ENCODE measurements at places on chromosomes 7 and 10. TPM values are rescaled to one million over a fixed set of nuclear protein-coding genes. Genes with fewer than 3 reads are reported as not detected.

GRCh38 chr7:99139036-99139435 lies 4.9 kb downstream of the SMURF1 start:
- H3K36me3 ChIP-seq, result no peaks in the 10 kb centered on the region
- H3K4me3 ChIP-seq, result no peak overlapping the region
- peaks cover 77% of the 10 kb centered on the region for H3K4me1 ChIP-seq

DNA sequence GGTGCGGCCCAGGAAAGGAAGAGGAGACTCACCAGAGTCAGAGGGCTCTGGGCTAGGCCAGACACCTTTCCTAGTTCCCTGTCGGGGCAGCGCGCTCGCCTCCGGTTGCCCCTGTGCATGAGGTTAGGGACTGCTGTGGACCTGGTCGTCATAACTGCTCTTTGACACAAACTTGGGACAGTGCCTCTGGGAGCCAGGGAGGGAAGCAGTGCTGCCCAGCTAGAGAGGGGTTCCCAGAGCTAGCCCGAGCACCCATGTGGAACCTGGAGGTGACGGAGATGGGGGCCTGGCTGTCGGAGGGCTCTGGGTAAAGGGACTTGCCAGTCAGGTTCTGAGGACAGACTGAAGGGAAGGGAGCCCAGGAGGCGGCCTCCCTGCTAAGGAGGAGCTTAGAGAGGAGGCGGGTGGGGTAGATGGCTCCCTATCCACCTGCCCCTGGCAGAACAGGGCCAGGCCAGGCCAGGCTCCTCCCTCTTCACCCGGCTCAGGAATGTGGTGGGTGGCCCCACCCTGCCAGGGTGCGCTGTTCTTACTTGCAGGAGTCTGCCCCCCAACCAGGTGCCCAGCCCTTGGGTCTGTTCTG lies 29.7 kb downstream of the AGAP3 start:
- peaks cover 40% of the 10 kb centered on the region for H3K4me1 ChIP-seq
- H3K36me3 ChIP-seq, result peaks cover 29% of the 10 kb centered on the region

DNA sequence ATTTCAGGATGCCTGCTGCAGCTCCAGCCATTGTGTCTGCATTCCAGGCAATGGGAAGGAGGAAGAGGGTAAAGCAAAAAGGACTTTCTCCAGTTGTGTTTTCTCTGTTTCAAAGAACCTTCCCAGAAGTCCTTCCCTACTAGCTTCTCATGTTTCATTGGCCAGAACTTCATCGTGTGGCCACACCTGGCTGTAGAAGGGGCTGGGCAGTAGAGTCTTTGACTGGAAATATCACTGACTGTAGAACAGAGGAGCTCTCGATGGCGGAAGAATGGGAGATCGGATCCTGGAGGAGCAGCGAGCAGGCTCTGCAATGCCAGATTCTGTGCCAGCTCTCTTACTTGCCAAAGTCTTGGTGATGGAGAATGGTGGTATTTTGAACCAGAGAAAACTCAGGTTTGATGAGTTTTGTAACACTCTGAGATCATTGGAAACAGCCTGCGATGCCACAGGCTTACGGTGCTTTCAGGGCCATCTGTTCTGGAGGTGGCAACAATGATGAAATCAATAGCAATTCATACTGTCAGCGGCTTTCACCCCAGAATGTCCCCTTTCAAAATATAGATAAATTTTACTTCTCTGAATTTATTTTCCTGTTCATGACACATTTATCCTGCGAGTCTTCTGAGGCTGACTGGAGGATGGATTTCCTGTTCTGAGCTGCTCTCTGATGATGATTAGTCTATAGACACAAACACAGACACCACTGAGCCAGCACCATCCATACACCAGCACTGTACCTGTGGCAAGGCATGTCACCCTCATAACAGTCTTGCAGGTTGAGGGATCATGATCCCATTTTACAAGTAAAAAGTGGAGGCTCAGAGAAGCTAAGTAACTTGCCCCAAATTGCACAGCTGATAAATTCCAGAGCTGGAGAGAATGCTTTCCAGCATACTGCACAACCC lies 204.2 kb downstream of the EMX2 start:
- H3K4me1 ChIP-seq, result no peaks in the 10 kb centered on the region
- no peaks in the 10 kb centered on the region for H3K36me3 ChIP-seq
- H3K27ac ChIP-seq, result no peak overlapping the region
- no peak overlapping the region for H3K4me3 ChIP-seq

DNA sequence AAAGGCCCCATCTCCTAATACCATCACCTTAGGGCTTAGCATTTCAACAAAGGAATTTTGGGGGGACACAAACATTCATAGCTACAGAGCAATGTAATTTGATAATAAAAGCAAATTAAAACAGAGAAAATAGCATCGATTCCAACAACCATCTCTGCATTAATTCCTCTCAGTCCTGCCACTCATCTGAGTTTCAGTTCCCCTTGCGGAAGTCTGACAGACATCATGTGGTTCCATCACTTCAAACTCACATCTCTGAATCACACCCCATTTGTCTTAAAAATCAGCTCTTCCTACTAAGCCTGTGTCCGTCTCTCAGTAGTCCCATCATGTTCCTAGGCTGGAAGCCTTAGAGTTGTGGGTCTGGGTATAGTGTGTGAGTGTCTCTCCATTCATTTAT lies 3.6 kb downstream of the ADCK2 start:
- no peak overlapping the region for H3K4me3 ChIP-seq
- no peaks in the 10 kb centered on the region for H3K36me3 ChIP-seq
- H3K27me3 ChIP-seq, result no peaks in the 10 kb centered on the region
- H3K4me1 ChIP-seq, result peaks cover 33% of the 10 kb centered on the region
- no peak overlapping the region for H3K27ac ChIP-seq
- DNase-seq, result no peak

DNA sequence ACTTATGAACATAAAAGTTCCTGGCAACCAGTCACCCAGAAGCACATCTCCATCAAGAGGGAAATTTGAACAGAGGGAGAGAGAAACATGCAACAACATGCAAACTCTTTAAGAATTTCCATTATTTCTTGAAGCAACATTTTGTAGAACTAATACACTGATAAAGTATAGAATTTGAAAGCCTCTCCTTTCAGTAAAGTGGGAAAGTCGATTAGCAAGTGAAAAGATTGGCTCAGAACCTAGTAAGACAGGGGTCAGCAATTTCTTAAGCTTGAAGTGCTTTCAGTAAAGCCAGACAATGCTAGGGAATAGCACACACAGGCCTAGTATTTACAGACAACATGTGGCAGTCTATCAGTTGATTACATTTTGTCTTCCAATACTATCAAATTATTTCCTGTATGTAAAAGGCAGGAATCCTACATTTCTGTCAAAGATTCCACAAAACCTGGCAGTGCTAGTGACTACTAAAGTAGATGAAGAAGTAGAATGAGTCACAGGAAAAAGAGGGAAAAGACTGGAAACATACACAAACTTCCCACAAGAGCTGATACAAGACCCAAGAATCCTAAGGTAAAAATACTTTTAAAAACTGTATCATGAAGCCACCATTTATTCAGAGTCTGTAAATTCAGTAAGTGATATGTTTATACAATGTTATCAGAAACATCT lies 25.2 kb downstream of the DNAJC1 start:
- no peak overlapping the region for H3K27ac ChIP-seq
- no peak overlapping the region for H3K4me3 ChIP-seq
- no peaks in the 10 kb centered on the region for H3K27me3 ChIP-seq
- DNase-seq, result no peak
- no peaks in the 10 kb centered on the region for H3K4me1 ChIP-seq

DNA sequence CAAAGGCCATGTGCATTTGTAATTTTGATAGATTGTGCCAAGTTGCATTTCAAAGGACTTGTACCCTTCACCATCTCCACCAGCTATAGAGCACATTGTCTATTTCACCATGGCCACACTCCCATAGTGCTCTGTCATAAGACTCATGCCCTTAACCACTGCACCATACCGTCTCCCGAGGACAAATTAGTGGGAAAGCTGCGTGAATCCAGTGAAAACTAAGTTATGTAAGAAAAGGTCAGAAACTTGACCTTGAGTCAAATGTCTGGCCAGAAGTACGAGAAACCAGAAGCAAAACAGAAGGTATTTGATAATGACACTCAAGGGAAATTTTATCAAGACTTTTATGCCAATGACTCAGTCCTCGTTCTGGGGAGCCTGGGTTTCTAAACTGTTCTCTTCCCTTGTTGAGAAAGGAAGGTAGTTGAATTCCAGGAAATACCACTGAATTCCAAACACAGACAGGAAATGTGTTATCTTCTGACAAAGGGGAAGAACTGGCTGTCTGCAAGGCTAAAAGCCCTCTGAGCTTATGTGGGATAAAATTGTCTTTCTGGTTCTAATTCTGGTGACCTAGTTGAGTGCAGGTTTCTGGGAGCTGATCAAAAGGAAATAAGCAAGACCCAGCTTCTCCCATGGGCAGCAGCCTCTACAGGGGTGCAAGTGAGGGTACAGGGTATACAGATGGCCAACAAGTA lies 49.7 kb downstream of the CDK1 start:
- no peaks in the 10 kb centered on the region for H3K4me1 ChIP-seq
- no peaks in the 10 kb centered on the region for H3K36me3 ChIP-seq
- no peaks in the 10 kb centered on the region for H3K27me3 ChIP-seq
- DNase-seq, result no peak
- no peak overlapping the region for H3K4me3 ChIP-seq
- H3K27ac ChIP-seq, result no peak overlapping the region

DNA sequence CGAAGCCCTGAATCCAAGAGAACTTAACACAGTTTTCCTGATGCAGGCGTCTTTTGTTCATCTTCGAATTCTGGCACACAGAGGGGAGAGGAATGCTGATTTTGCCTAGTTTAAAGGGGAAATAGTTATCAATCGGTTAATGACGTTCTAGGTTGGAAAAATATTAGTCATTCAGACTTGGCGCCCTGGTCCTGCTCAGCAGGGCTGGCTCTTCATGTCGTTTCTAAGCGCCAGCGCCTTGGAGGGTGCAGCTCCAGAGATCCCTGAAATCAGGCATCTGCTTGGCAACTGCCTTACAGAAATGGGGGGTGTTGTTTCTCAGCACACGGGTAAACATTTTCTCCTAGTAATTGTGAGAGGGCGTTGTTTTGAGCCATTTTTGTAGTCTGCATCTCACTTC lies 1.3 kb upstream of the PRTFDC1 start:
- H3K4me3 ChIP-seq, result no peak overlapping the region
- H3K27ac ChIP-seq, result peak overlapping the region; percentile 90
- H3K36me3 ChIP-seq, result no peaks in the 10 kb centered on the region
- no peak for DNase-seq

DNA sequence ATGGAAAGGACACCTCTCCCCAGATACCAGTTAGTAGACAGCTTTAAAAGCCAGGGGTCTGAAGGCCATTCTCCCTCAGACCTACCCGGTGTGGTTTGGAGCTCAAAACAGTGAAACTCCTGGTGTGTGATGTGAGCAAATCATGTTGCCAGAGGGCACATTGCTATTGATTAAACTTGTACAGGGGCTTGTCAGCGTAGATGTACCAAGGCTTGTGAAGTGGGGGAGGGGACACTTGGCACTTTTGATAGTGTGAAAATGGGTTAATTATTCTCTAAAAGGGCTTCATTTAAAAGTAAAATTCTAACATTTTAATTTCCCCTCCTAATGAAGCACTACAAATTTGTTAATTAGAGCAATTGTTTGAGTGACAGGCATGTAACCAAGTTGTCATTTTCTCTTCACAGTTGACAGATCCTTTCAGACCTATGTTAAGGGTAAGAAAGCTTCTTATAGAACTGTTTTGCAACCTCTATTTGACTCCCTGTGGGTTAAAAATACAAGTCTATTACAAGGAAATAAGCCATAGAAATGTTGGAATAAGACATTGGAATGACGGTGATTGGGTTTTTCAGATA lies 356.9 kb upstream of the GALNT17 start:
- no peak overlapping the region for H3K27ac ChIP-seq
- no peak for DNase-seq
- no peak overlapping the region for H3K4me3 ChIP-seq
- peaks cover 8% of the 10 kb centered on the region for H3K36me3 ChIP-seq
- H3K27me3 ChIP-seq, result no peaks in the 10 kb centered on the region
- H3K4me1 ChIP-seq, result peaks cover 13% of the 10 kb centered on the region

- no peak overlapping the region for H3K4me3 ChIP-seq
- H3K27me3 ChIP-seq, result no peaks in the 10 kb centered on the region
- H3K36me3 ChIP-seq, result no peaks in the 10 kb centered on the region
- no peak for DNase-seq
Observed at GRCh38 chr7:3650844-3651243, 349.8 kb downstream of the SDK1 start.

GRCh38 chr7:87413029-87413428 lies 62.5 kb downstream of the ABCB4 start:
- no peak for DNase-seq
- no peaks in the 10 kb centered on the region for H3K27me3 ChIP-seq
- no peak overlapping the region for H3K27ac ChIP-seq
- H3K4me3 ChIP-seq, result no peak overlapping the region

The TRIM50 gene
- not detected for total RNA-seq

The ENTPD1 gene
- 17.7 TPM for total RNA-seq

The LRRD1 gene
- 0.49 TPM for total RNA-seq

The PRLHR gene
- 23.1 TPM for total RNA-seq
